ENCODE measurements at places on chromosomes 2 and 18. TPM values are rescaled to one million over a fixed set of nuclear protein-coding genes. Genes with fewer than 3 reads are reported as not detected.

Gene PID1
- total RNA-seq = 3.3 TPM

Gene ARHGEF4
- 6.4 TPM for total RNA-seq

Gene GREB1
- total RNA-seq = 2.7 TPM

Gene MEIS1
- 3.8 TPM for total RNA-seq

Gene TCF23
- total RNA-seq = not detected

Gene ST8SIA5
- total RNA-seq = not detected

Gene TUBA3D
- total RNA-seq = not detected

Gene PDE1A
- not detected for total RNA-seq

Gene ALPG
- total RNA-seq = 0.22 TPM

All from A549 treated with RU486 at 1 μM for 4 hours (cell line).